ENCODE measurements at places on chromosomes 6 and 20.
A peak's percentile ranks its signal among the peaks of the same experiment; 100 is the strongest.

GRCh38 chr6:157096105-157096504 lies 227.2 kb downstream of the TMEM242 start:
- H3K36me3 ChIP-seq, result no peaks in the 10 kb centered on the region
- DNase-seq, result no peak
- peaks cover 15% of the 10 kb centered on the region for H3K4me1 ChIP-seq
- no peak overlapping the region for H3K4me3 ChIP-seq

DNA sequence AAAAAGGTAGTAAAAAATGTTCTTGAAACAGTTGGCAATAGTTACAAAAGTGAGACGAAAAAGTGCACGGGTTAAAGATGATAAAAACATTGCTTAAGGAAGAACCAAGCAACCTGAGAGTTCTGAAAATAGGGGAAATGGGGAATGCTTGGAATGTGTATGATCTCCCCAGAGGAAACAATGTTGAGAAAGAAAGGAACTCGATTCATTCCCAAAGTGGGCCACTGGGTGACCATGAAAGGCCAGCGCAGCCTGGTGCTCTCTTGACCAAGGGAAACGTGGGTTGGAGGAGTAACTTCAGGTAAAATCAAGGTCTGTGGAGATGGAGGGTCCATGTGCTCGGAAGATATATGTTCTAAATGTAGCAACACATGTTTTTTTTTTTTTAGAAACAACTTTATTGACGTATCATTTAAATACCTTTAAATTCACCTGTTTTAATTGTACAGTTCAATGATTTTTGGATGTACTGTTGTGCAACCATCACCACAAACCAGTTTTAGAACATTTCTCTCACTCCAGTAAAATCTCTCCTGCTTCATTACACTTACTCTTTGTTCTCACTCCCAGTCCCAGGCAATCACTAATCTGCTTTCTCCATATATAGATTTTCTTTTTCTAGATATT lies 34.5 kb upstream of the CEP85L start:
- no peaks in the 10 kb centered on the region for H3K36me3 ChIP-seq
- H3K27ac ChIP-seq, result no peak overlapping the region
- DNase-seq, result no peak
- no peak overlapping the region for H3K4me3 ChIP-seq

- no peak overlapping the region for H3K27ac ChIP-seq
- no peak for DNase-seq
- H3K36me3 ChIP-seq, result no peaks in the 10 kb centered on the region
- H3K4me1 ChIP-seq, result no peaks in the 10 kb centered on the region
- no peaks in the 10 kb centered on the region for H3K27me3 ChIP-seq
These were observed 21.1 kb downstream of the COL20A1 start for GRCh38 chr20:63314015-63314471.

DNA sequence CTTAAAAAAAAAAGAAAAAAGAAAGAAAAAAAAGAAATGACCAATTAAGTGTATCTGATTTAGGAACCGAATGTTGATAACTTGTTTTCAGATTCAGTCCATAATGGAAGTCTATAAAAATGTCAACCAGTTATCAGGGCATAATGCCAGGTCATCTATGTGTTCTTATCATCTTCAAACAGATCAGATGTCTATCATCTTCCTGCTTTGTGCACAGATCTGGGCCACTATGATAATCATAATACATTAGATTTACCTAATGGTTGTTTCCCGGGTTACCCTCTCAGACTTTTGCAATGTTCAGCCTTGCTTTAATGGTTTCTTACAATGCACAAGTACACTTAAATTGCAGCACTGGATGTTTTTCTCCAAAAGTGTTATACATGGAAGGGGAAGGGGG lies 100.6 kb downstream of the NKAIN2 start:
- no peak overlapping the region for H3K4me3 ChIP-seq
- no peak overlapping the region for H3K27ac ChIP-seq
- H3K36me3 ChIP-seq, result no peaks in the 10 kb centered on the region
- H3K4me1 ChIP-seq, result no peaks in the 10 kb centered on the region
- no peak for DNase-seq

DNA sequence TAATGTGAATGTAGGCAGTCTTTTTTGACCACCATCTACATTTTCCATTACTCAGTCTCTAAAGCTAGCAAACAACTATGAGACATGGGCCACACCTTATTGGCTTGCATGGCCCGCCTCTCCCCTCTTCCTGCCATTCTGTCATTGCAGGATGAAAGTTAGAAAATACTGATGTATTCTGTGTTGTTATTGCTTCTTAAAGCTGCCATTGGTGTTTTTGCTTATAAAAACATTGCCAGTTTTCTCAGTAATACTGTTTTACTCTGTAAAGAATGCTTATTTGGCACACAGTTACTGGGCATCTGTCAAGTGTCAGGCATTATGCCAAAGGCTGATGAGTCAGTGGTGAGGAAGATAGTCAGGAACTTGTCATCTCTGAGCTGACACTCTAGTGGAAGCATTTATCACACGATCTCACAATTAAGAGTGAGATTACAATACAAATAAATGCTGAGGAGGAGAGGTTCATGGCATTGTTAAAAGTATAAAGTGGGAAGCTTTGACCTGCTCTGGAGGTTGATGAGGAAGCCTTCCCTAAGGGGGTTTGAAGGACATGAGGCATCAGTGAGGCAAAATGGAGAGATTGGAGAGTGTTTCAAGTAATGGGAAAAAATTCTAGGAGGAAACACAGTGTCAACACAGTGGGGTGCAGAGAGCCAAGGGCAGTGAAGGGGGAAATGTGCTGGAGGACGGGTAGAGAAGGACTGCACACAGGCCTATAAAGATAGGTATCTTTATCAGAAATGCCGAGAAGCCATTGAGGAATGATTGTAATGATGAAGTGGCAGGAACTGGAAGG lies 14.7 kb downstream of the KLHL32 start:
- H3K4me1 ChIP-seq, result no peaks in the 10 kb centered on the region
- no peaks in the 10 kb centered on the region for H3K36me3 ChIP-seq
- no peak overlapping the region for H3K27ac ChIP-seq

DNA sequence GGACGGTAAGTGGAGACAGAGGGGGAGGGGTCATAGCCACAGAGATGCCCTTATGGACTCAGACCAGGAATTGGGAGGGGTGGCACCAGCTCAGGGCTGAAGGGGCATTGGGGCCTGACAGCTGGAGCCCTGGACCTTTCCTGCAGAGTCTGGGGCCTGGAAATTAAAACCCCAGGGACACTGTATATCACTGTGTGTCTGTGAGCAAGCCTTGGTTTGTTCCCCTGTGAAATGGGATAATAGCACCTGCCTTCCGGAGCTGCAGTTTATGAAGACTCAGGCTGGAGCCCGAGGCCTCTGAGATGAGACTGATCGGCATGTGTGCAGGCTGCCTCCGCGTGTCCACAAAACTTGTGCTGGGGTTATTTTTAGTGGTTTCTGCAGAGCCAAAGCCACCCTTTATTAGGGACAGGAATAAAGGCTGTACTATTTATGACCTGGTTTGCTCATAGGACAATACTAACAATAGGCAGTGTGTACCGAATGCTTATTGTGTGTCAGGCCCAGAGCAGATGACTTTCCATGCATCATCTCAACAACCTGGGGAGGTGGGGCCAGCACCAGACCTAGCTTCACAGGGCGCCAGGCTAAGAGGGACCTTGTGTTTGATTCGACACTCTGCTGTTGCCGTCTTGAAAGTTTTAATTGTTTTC lies 22.6 kb downstream of the MYH7B start:
- H3K27ac ChIP-seq, result no peak overlapping the region
- H3K36me3 ChIP-seq, result no peaks in the 10 kb centered on the region
- H3K27me3 ChIP-seq, result no peaks in the 10 kb centered on the region
- H3K4me3 ChIP-seq, result no peak overlapping the region
- H3K4me1 ChIP-seq, result no peaks in the 10 kb centered on the region

- no peaks in the 10 kb centered on the region for H3K27me3 ChIP-seq
- no peak overlapping the region for H3K27ac ChIP-seq
- no peaks in the 10 kb centered on the region for H3K4me1 ChIP-seq
- no peak for DNase-seq
These were observed 90.4 kb downstream of the CD164 start for GRCh38 chr6:109291902-109292301.

DNA sequence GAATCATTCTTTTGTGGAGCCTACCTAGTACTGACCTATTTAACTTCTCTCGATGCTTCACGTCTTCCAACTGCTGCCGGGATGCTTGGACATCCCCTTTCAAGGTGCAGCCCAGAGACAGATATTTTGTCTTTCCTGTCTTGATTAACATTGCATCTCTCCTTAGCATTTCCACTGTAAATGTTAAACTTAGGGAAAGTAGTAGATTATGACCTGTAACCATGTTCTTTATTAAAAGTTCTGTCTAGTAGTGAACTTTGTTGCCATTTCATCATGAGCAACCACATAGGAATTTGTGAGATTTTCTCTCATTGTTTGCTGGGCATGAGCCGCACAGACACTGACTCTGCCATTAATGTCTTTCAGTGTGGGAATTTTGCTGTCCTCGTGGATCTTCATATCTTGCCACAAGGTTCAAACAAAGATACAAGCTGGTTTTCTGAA lies 117.9 kb downstream of the JAG1 start:
- DNase-seq, result no peak
- no peaks in the 10 kb centered on the region for H3K36me3 ChIP-seq
- H3K27me3 ChIP-seq, result no peaks in the 10 kb centered on the region
- no peaks in the 10 kb centered on the region for H3K4me1 ChIP-seq

DNA sequence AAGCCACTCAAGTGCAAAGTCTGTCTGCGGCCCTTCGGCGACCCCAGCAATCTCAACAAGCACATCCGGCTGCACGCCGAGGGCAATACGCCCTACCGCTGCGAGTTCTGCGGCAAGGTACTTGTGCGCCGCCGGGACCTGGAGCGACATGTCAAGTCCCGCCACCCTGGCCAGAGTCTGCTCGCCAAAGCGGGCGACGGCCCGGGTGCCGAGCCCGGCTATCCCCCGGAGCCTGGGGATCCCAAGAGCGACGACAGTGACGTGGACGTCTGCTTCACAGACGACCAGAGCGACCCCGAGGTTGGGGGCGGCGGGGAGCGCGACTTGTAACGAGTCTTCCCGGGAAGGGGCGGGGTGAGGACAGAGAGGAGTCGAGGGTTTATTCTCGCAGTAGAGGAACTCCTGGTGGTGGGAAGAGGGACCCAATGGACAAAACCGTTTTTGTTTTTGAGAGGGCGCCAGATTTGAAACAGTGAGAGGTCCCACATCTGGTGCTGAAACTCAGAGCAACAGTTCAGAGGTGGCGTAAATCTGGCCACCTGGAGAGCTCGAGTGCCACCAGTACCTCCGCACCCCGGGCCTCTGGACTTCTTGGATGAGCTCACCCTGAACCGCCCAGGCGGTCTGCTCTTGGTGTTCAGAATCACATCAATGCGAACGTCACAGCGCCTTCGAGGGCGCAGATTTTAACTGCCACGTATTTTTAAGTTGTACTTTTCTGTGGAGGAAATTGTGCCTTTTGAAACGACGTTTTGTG lies 8.0 kb downstream of the PRDM13 start:
- H3K4me3 ChIP-seq, result peak overlapping the region; percentile 57
- no peak for DNase-seq
- peaks cover 27% of the 10 kb centered on the region for H3K4me1 ChIP-seq
- no peak overlapping the region for H3K27ac ChIP-seq
- H3K36me3 ChIP-seq, result no peaks in the 10 kb centered on the region
- peaks cover 81% of the 10 kb centered on the region for H3K27me3 ChIP-seq

DNA sequence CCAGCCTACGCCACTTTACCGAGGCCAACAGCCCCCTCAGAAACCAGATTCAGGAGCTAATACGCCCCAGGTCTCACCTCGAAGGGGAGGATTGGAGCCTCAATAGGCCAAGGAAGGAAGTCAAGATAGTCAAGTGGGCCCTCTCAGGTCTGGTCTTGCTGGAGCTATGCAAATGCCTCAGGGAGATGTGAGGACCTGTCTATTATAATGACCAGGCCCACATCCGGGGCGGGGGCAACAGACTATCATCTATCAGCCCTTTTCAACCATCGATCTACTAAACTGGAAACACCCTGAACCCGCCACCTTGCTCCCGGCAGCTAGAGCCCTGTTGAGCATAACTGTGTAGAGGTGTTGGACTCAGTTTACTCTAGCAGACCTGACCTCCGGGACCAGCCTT lies 12.7 kb upstream of the GSTA3 start:
- no peak overlapping the region for H3K27ac ChIP-seq
- no peak overlapping the region for H3K4me3 ChIP-seq

DNA sequence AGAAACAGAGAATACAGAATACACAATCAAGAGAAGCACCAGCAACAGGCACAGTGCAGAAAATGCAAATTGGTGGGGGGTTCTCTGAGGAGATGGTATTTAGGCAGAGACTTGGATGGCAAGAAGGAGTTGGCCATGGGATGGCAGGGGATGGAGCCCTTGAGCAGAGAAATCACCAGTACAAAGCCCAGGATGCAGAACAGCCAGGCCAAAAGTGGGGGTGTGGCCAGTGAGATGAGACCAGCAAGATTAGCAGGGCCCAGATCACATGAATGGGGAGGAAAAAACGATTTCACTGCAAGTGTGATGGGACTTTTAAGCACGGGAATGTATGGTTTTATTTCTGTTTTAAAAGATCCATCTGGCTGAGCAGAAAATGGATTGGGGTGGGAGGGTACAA lies 63.4 kb downstream of the TRAM2 start:
- H3K27me3 ChIP-seq, result no peaks in the 10 kb centered on the region
- H3K4me3 ChIP-seq, result no peak overlapping the region
- DNase-seq, result no peak
- H3K4me1 ChIP-seq, result no peaks in the 10 kb centered on the region

- DNase-seq, result no peak
- peaks cover 5% of the 10 kb centered on the region for H3K4me1 ChIP-seq
- H3K27ac ChIP-seq, result peak overlapping the region; percentile 67
- no peaks in the 10 kb centered on the region for H3K27me3 ChIP-seq
- no peaks in the 10 kb centered on the region for H3K36me3 ChIP-seq
- peak overlapping the region; percentile 87 for H3K4me3 ChIP-seq
These were observed 765 bp downstream of the IRAK1BP1 start for GRCh38 chr6:78868116-78868515.

- no peak for DNase-seq
- no peaks in the 10 kb centered on the region for H3K27me3 ChIP-seq
- no peaks in the 10 kb centered on the region for H3K36me3 ChIP-seq
- no peaks in the 10 kb centered on the region for H3K4me1 ChIP-seq
- H3K27ac ChIP-seq, result no peak overlapping the region
- H3K4me3 ChIP-seq, result no peak overlapping the region
These were observed 48.9 kb downstream of the OR2B6 start for GRCh38 chr6:28005975-28006374.

All from effector memory CD4-positive, alpha-beta T cell (primary cell).